Thymus (tissue), 14 donors: ENCODE measurements at places on chromosomes 11 and 22. TPM values are rescaled to one million over a fixed set of nuclear protein-coding genes. Genes with fewer than 3 reads are reported as not detected.

The CACNA1I gene
- 0.52 TPM for total RNA-seq

The SYT12 gene
- total RNA-seq, result 0.09 TPM

The MMP8 gene
- total RNA-seq, result 2.0 TPM

The GGTLC2 gene
- not detected for total RNA-seq

The ADORA2A gene
- total RNA-seq, result 77.4 TPM

The NKAPD1 gene
- 27.0 TPM for total RNA-seq

The OR4D5 gene
- not detected for total RNA-seq

The VPREB1 gene
- 2.5 TPM for total RNA-seq

The BRSK2 gene
- total RNA-seq, result 0.14 TPM

The MAPK11 gene
- total RNA-seq, result 3.7 TPM

The SCGB2A2 gene
- 2.7 TPM for total RNA-seq

The RIMBP3C gene
- 1.3 TPM for total RNA-seq

The PACSIN3 gene
- 4.1 TPM for total RNA-seq

The RFPL2 gene
- total RNA-seq, result 0.19 TPM

The CADM1 gene
- 26.3 TPM for total RNA-seq

The INS gene
- 0.42 TPM for total RNA-seq

The ISX gene
- not detected for total RNA-seq

The SOX10 gene
- under 0.01 TPM for total RNA-seq

The YAP1 gene
- 10.5 TPM for total RNA-seq

The RIBC2 gene
- total RNA-seq, result 2.2 TPM

The RHOD gene
- total RNA-seq, result 2.8 TPM

The OR4C13 gene
- not detected for total RNA-seq

The FAM83F gene
- 2.4 TPM for total RNA-seq

The MAPK8IP2 gene
- 0.33 TPM for total RNA-seq

The CST6 gene
- 0.66 TPM for total RNA-seq

The GNAZ gene
- total RNA-seq, result 0.66 TPM
